ENCODE measurements at places on chromosomes 5 and 9.

GRCh38 chr5:136853971-136854370 lies 488.6 kb upstream of the TRPC7 start:
- DNase-seq: no peak

GRCh38 chr5:37704406-37704805 lies 135.4 kb downstream of the GDNF start:
- DNase-seq: no peak

DNA sequence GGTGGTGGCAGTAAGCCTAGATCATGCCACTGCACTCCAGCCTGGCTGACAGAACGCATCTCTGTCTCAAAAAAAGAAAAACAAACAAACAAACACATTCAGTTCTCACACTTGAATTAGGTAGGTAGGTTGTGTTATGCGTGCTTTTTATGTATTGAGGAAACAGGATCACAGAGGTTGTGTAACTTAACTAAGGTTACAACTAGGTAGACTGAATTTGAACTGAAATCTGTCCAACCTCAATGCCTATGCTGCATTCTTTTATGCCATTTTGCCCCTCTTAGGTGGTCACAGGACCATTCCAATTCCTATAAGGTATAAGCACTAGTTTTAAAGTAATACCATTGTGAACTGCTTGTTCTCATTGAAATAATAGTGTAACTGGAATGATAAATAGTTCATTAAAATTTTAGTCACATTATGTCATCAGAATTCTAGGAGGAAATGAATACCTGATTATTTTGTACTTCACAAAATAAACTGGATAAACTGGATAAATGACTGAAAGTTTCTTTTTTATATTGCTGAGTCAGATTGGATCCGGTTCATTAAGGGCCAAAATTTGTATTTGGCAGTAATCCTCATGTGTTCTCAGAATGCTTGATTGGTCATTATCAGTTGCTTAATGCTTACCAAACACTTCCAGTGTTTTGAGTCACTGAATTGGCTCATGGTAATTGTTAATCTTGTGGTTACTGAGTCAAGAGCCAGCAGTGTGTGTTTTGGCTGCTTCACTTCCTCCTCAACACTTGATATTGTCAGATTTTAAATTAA lies 7.1 kb downstream of the UBAP1 start:
- peak; percentile 78 for DNase-seq

DNA sequence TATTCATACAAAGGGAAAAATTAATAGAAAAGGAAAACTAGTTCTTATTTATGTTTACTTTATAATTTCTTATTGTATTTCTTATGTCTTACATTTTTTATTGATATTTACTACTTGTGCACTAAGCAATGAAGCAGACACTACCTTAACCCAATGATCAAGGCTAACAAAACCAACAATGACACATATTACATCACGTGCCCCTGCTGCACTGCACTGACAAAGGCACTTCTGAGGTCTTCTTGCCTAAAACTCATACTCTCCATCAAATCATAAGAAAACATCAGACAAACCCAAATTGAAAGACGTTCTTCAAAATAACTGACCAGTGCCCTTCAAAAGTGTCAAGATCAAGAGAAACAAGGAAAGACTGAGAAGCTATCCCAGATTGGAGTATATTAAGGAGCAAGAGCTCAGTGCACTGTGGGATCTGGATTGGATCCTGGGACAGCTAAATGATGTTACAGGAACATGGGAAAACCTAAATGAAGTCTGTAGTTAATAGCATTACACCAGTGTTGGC lies 230.9 kb downstream of the AUH start:
- DNase-seq: no peak

- DNase-seq: no peak
Measured at GRCh38 chr5:62144401-62145022, 161.5 kb upstream of the KIF2A start.

All from AG09319 (cell line).